Foreskin keratinocyte (primary cell): ENCODE measurements at places on chromosomes 5 and 9. TPM values are rescaled to one million over a fixed set of nuclear protein-coding genes. Genes with fewer than 3 reads are reported as not detected.

- DNase-seq, result no peak
Measured at GRCh38 chr9:14961372-14962068, 51.3 kb upstream of the FREM1 start.

DNA sequence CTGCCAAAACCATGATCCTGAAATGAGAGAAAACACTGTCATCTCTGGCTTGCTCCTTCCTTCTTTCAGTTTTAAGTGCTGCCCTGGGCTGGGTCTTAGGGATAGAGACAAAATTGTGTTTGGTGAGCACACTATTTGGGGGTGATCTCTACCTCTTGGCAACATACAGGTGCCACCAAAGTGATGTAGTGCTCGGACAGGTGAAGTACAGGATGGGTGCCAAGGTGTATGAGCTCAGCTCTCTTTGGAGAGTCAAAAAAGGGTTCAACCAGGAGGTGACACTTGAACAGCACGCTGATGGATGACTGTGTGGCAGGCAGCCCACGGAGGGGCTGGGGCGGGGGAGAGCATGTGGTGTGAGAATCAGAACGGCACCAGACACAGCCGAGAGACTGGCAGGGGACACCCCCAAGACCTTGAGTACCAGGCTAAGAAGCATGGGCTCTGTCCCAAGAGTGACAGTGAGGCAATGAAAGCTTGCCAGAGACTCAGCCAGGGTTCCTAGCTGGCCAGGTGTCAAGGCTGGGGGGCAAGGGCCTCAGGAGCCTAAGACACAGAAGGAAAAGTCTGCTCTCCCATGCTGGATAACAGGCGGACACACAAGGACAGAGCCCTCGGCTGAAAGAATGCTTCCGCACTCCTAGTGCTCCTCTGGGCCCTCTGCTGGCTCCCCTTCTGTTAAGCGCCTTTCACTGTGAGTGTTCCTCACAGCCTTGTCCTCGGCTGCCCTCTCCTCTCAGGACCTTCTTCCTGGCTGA lies 2.5 kb downstream of the NHP2 start:
- no peak for DNase-seq

KIF24 gene
- total RNA-seq, result 6.0 and 6.7 TPM in 2 replicates

GRCh38 chr9:84140535-84141101 lies 160.0 kb downstream of the RMI1 start:
- DNase-seq, result no peak

- DNase-seq, result no peak
Measured at GRCh38 chr5:114407783-114408182, 45.9 kb downstream of the KCNN2 start.

- no peak for DNase-seq
Measured at GRCh38 chr9:111068771-111069170, 30.5 kb upstream of the LPAR1 start.

GRCh38 chr5:115289104-115289503 lies 7.3 kb downstream of the CCDC112 start:
- no peak for DNase-seq

DNA sequence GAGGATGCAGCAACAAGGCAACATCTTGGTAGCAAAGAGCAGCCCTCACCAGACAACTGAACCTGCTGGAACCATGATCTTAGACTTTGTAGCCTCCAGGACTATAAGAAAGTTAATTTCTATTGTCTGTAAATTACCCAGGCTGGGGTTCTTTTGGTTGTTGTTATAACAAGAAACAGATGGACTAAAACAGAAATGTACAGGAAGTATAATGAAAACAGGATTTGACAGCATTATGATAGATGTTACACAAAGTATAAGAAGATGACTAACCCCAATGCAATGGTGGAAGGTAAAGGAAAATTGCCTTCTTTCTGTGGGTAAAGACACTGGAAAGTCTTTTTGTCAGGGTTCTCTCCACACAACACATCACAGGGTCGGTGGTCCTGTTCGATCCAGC lies 204.2 kb downstream of the SGCD start:
- DNase-seq, result no peak

GRCh38 chr9:100426189-100426529 lies 784 bp upstream of the MSANTD3 start:
- peak; percentile 30 for DNase-seq

HMHB1 gene
- not detected in 2 replicates for total RNA-seq

DNA sequence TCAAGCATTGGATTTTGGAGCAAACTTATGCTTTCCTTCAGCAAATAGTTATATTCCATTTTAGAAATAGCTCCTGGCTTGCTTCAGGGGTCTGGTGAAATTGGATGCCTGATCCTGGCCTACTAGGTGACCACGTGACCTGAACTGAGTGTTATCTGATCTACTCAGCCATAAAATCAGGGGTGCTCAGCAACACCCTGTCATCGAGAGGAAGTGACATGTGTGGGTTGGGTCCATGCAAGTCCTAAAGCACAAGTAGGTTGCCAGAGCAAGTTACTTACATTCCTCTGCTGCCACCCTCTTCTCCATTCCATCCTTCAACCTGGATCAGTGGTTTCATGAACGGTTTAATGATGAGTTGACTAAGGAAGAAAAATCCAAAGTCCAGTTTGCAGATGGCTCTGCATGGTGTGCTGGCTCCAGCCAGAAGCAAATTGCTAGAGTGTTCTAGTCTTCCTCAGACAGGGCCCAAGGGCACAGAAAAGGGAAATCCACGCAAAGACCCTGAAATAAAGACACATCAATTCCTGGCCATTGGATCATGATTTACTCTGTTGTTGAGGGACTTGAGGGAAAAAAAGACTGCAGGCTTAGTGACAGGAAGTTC lies 2.8 kb upstream of the FAM193B start:
- DNase-seq, result no peak

DNA sequence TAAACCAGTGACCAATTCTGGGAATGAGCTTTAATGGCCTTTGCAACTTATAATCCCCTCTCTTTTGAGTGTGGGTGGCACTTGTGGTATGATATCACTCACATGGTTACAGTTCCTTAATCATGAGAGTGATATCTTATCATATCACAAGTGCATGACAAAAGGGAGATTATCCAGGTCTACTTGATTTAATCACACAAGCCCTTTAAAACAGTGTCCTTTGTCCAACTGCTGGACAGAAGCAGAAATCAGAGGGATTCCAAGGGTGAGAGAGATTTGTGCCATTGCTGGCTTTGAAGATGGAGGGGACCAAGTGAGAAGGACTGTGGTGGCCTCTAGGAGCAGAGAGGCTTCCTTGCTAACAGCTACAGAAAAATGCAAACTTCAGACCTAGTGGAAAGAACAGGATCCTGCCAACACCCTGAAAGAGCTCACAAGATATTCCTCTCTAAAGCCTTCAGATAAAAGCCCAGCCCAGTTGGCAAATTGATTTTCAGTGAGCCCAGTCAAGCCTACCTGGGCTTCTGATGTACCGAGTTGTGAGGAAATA lies 279.0 kb upstream of the TLE4 start:
- DNase-seq, result no peak

DNA sequence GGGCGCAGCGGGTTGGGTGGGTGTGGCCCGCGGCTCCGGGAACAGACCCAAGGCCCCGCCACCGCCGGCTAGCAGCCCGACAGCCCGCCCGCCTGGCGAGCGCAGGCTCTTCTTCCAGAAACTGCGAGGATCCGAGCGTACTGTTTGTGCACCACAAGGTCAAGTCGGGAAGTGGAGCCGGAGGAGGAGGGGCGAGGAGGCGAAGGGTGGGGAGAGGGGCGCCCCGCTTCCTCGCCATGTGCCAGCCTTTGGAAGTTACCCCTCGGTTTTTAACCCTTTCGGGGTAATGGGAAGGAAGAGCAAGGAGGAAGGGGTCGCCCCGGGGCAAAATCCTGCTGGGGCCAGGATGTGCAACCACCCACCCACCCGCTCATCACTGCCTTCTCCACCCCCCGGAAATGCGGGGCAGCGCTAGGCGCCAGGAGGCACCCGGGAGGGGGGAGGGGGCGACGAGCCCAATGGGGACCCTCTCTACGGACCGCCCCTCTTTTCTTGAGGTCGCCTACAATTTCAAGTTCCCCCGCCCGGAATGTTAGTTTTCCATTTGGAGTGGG lies 1.1 kb upstream of the JADE2 start:
- DNase-seq, result peak; percentile 52

SLC25A2 gene
- total RNA-seq, result not detected in 2 replicates

GFI1B gene
- not detected in 2 replicates for total RNA-seq

GRCh38 chr5:155564541-155564940 lies 551.0 kb downstream of the KIF4B start:
- DNase-seq, result no peak
